ENCODE measurements at places on chromosomes 13 and 19. TPM values are rescaled to one million over a fixed set of nuclear protein-coding genes. Genes with fewer than 3 reads are reported as not detected.

GRCh38 chr19:38664503-38665211 lies 17.2 kb downstream of the ACTN4 start:
- H3K36me3 ChIP-seq: no peaks in the 10 kb centered on the region
- DNase-seq: no peak
- H3K27me3 ChIP-seq: no peaks in the 10 kb centered on the region
- H3K4me1 ChIP-seq: peaks cover 98% of the 10 kb centered on the region

- peak; percentile 74 for DNase-seq
- no peaks in the 10 kb centered on the region for H3K27me3 ChIP-seq
- H3K4me3 ChIP-seq: no peak overlapping the region
- H3K36me3 ChIP-seq: no peaks in the 10 kb centered on the region
These were observed 5.0 kb downstream of the SYCE2 start for GRCh38 chr19:12913851-12914690.

GRCh38 chr19:4164262-4164661 lies 10.8 kb downstream of the CREB3L3 start:
- DNase-seq: no peak
- H3K4me1 ChIP-seq: no peaks in the 10 kb centered on the region
- H3K36me3 ChIP-seq: no peaks in the 10 kb centered on the region
- no peaks in the 10 kb centered on the region for H3K27me3 ChIP-seq

DNA sequence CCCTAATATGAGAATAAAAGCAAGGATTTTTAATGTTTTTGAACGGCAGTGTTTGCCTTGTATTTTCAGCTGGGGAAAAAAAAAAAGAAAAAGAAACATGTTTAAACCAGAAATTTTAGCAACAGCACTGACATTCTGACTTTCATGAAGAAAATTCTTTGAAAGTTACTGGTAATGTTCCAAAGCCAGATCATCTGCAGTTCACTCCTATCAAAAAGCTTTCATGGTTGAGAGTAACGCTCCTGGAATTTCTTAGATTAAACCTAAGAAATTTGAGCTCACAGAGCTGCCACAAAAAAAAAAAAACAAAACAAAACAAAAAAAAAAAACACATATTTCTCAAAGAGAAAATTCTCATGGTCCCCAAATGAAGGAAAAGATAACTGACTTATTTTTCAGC lies 1106.7 kb downstream of the EFNB2 start:
- DNase-seq: no peak
- no peak overlapping the region for H3K4me3 ChIP-seq
- no peaks in the 10 kb centered on the region for H3K4me1 ChIP-seq

- no peak overlapping the region for H3K4me3 ChIP-seq
- no peak overlapping the region for H3K27ac ChIP-seq
- H3K27me3 ChIP-seq: no peaks in the 10 kb centered on the region
- H3K4me1 ChIP-seq: peaks cover 24% of the 10 kb centered on the region
These were observed 23.2 kb downstream of the KDM4B start for GRCh38 chr19:4991996-4992698.

- no peak overlapping the region for H3K4me3 ChIP-seq
- DNase-seq: no peak
- H3K27ac ChIP-seq: peak overlapping the region; percentile 78
- no peaks in the 10 kb centered on the region for H3K27me3 ChIP-seq
These were observed 79.6 kb upstream of the DOCK9 start for GRCh38 chr13:99057310-99057975.

- DNase-seq: no peak
- no peak overlapping the region for H3K27ac ChIP-seq
- H3K36me3 ChIP-seq: no peaks in the 10 kb centered on the region
These were observed 14.7 kb upstream of the KCTD15 start for GRCh38 chr19:33781996-33782395.

GRCh38 chr19:4431808-4432674 lies 25.6 kb downstream of the UBXN6 start:
- DNase-seq: no peak
- H3K27ac ChIP-seq: no peak overlapping the region
- H3K4me1 ChIP-seq: no peaks in the 10 kb centered on the region
- H3K36me3 ChIP-seq: no peaks in the 10 kb centered on the region
- H3K27me3 ChIP-seq: no peaks in the 10 kb centered on the region
- H3K4me3 ChIP-seq: no peak overlapping the region

DNA sequence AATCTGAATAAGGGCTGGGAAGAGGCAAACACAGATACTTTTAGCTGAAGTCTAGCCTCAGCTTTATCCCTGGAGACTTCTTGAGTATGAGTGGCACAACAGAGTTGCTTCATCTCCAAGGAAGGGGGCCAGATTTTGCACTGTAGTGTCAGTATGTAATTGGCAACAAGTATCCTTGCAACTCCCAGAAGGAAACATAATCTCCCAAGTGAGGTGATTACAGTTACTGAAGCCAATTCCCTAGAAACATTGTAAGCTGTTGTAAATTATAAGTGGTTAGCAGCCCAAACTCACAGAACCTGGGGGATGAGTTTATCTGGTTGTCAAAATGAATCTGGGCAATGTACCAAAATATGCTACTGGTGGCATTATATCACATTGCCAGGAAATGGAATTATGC lies 2065.7 kb upstream of the PCDH20 start:
- H3K4me3 ChIP-seq: no peak overlapping the region
- no peaks in the 10 kb centered on the region for H3K36me3 ChIP-seq
- DNase-seq: no peak
- H3K27ac ChIP-seq: no peak overlapping the region

Gene RPL13A
- total RNA-seq: 3,057 TPM

DNA sequence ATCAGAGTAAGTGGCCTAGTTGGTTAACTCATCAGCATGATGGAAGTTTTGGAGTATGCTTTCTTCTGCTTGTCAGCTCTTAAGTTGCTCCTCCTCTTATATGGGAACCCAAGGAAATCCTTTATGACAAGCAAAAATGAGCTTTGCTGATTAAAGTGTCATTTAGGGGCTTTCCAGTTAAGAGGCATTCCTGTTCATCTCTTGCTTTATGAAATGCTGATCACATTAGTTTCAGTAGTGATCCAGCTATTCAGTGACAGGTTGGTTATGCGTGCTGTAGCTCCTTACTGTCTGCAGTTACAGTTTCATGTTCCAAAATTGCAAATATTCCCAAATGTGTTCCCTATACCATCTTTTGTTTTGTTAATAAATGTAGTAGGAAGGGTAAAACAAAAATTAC lies 146.6 kb downstream of the CDK8 start:
- H3K36me3 ChIP-seq: peaks cover 52% of the 10 kb centered on the region
- H3K27me3 ChIP-seq: no peaks in the 10 kb centered on the region
- no peak overlapping the region for H3K4me3 ChIP-seq
- peaks cover under 1% of the 10 kb centered on the region for H3K4me1 ChIP-seq
- no peak for DNase-seq

Gene PCDH17
- total RNA-seq: 4.6 TPM

Gene CD33
- total RNA-seq: 6.1 TPM

GRCh38 chr19:13260883-13261653 lies 110.9 kb downstream of the IER2 start:
- no peaks in the 10 kb centered on the region for H3K4me1 ChIP-seq
- DNase-seq: no peak
- H3K27me3 ChIP-seq: no peaks in the 10 kb centered on the region
- no peaks in the 10 kb centered on the region for H3K36me3 ChIP-seq

DNA sequence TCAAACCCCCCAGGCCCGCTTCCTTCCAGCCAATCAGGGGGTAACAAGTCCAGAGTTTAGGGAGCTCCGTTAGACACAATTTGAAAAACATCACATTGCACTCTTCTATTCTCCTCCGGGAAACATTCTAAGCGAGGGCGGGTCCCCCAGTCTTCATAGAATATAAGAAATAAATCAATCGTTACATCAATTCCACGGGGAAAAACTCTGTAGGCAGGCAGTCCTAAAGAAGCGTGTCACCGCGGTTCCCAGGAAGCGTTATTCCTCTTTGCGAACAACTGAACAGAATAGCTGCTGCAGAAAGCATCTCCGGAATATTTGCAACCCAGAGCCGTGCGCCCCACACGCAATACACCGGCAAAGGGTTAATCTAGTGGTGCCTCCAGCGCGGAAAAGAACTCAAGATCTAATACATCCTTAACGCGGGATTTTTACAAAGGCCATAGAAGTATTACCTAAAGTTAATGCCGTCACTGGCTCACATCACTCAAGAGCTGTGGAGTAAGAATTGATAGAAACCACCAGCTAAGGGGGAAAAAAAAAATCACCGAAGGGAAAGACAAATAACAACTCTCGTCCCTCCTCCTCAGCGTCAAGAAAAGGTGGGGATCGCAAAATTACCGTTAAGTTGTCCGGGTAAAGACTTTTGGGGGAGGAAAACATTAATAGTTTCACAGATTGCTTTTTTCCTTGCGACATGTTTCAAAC lies 65.1 kb downstream of the KCNRG start:
- H3K27me3 ChIP-seq: peaks cover 9% of the 10 kb centered on the region
- H3K27ac ChIP-seq: peak overlapping the region; percentile 89
- H3K4me3 ChIP-seq: peak overlapping the region; percentile 75

DNA sequence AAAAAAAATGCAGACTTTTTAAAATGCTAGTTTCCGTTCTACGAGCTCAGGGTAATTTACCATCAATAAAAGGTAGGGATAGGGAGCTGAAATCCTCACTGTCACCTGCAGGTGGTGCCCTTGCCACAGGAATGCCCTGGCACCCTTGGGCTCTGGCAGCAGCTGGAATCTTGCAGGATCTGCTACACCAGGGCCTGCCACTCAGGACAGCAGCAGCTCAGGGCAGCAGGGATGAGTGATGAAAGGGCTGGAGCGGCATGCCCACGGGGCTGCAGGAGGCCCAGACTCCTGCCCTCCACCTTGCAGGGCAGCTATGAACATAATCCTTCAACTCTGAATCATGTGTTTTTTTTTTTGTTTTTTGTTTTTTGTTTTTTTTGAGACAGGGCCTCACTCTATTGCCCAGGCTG lies 54.0 kb downstream of the GNG7 start:
- no peaks in the 10 kb centered on the region for H3K27me3 ChIP-seq
- no peaks in the 10 kb centered on the region for H3K4me1 ChIP-seq
- peak; percentile 80 for DNase-seq

DNA sequence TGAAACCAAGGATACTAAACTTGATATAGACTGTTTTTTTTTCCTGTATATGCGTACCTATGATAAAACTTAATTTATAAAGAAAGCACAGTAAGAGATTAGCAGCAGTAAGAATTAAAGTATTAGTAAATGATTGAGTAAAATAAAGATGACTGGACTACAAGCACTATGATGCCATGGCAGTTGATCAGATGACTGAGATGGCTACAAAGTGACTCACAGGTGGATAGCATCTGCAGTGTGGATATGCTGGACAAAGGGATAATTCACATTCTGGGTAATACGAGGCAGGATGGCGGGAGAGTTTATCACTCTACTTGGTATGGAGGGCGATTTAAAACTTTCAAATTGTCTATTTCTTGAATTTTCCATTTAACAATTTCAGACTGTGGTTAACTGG lies 11.8 kb downstream of the HTR2A start:
- H3K27me3 ChIP-seq: no peaks in the 10 kb centered on the region
- H3K4me3 ChIP-seq: no peak overlapping the region
- H3K27ac ChIP-seq: no peak overlapping the region
- no peaks in the 10 kb centered on the region for H3K36me3 ChIP-seq
- H3K4me1 ChIP-seq: no peaks in the 10 kb centered on the region
- no peak for DNase-seq

DNA sequence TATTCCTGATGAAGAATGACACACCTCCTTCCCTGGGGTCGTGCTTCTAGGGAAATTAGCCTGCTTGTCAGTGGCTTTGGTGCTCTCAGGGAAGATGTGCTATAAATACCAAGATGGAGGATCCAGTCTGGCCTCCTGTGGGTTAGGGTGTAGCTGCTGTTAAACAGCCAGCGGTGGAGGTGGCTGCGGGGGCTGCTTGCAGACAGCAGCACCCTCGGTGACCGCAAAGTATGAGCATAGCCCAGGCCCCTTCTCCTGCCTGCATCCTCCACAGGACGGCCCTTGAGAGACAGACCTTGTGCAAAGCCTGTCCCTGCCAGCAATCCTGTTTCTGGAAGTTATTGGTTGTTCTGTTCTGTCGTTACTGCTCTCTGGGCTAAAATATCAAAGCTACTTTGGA lies 11.4 kb downstream of the VSTM2B start:
- no peaks in the 10 kb centered on the region for H3K27me3 ChIP-seq
- no peaks in the 10 kb centered on the region for H3K4me1 ChIP-seq
- DNase-seq: peak; percentile 24
- no peaks in the 10 kb centered on the region for H3K36me3 ChIP-seq

Gene GPR12
- total RNA-seq: 0.16 TPM

DNA sequence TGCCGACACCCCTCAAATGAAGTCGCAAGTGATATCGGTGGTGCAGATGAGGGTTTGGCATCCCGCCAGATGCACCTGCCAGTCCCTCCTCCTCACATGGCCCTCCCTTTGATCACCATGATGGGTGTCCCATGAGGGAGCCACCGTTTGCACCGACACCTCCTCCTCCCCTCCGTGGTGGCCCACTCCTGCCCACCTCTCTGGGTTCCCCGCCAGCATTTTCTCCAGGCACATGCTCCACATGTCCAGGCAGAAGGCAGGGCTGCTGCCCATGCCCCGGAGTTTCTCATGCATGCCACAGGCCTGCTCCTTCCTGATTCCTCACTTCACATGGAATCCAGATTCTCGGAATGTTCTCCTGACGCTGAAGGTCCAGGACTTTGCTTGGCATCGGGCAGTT lies 49.3 kb downstream of the COL4A2 start:
- no peaks in the 10 kb centered on the region for H3K27me3 ChIP-seq
- peaks cover 12% of the 10 kb centered on the region for H3K36me3 ChIP-seq
- H3K27ac ChIP-seq: peak overlapping the region; percentile 70
- H3K4me1 ChIP-seq: no peaks in the 10 kb centered on the region
- no peak overlapping the region for H3K4me3 ChIP-seq

GRCh38 chr19:46179076-46179759 lies 31.2 kb downstream of the IGFL2 start:
- DNase-seq: no peak
- no peaks in the 10 kb centered on the region for H3K27me3 ChIP-seq
- no peak overlapping the region for H3K27ac ChIP-seq

Gene ZNF793
- 2.9 TPM for total RNA-seq

Gene SOHLH2
- 1.3 TPM for total RNA-seq

DNA sequence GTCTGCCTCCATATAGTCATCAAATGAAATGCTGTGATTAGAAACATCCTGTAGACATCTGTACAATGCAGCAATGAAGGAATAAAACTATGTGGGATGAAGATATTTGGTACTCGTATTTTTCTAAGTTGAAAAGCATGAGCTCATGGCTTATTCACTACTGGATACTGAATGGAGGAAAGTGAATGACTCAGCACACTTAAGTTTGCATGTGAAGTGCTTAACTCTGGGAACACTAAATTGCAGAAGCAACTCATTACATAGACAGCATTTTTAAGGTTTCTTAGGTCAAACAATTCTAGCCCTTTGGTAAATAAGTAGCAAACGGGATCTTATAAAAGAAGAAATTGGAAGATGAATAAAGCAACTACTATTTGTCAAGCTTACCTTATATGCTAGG lies 429.0 kb upstream of the MIR17HG start:
- no peaks in the 10 kb centered on the region for H3K4me1 ChIP-seq
- no peak overlapping the region for H3K4me3 ChIP-seq
- H3K27ac ChIP-seq: no peak overlapping the region

Gene EDDM13
- not detected for total RNA-seq

Gene SLC25A41
- 1.1 TPM for total RNA-seq

DNA sequence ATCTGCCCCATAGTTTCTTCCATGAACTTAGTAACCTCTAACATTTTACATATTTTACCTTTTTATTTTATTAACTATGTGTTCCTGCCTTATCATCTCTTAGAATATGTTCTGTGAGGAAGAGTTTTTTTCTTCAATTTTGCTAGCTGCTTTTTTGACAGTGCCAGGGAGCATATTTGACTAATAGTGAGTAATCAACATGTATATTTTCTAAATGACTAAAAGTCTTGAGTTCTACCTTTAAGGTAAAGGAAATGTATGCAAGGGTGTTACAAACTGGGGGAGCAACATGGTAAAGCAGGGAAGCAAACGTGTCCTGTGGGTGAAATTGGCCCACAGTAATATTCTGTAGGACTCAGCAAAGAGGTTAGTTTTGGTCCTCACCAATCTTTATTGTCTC lies 165.5 kb downstream of the NBEA start:
- H3K4me3 ChIP-seq: no peak overlapping the region
- no peaks in the 10 kb centered on the region for H3K36me3 ChIP-seq
- no peaks in the 10 kb centered on the region for H3K4me1 ChIP-seq
- H3K27me3 ChIP-seq: no peaks in the 10 kb centered on the region

Gene ZNF570
- 8.6 TPM for total RNA-seq
